ENCODE measurements at places on chromosomes 13 and 19.

- DNase-seq: no peak
These were observed 13.6 kb downstream of the UBAC2 start for GRCh38 chr13:99214232-99214631.

DNA sequence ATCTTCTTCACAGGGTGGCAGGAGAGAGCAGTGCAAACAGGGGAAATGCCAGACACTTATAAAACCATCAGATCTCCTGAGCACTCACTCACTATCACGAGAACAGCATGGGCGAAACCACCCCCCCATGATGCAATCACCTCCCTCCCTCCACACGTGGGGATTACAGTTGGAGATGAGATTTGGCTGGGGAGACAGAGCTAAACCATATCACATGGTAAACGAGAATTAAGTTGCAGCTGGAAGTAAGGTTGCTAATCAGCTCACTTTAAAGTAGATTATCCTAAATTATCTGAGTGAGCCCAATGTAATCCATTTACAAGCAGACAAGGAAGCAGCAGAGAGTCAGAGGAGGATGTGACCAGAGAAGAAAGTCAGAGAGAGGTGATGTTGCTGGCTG lies 102.2 kb upstream of the IPO5 start:
- no peak for DNase-seq

DNA sequence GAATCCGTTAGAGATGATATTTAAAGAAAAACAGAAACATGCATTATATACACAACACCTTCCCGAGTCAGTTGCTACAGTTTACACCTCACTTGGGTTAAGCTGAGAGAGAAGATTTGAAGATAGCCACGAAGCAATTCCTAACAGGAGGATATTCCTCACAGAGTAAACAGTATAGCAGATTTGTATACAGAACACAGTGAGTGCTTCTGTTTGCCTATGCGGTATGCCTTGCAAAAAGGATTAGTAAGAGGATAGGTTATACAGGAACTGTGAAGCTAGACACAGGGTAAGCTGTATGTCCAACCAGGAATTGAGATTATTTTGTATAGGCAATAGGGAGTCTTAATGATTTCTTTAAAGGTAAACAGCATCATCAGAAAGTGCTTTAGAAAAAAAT lies 471.8 kb downstream of the LIG4 start:
- DNase-seq: no peak

DNA sequence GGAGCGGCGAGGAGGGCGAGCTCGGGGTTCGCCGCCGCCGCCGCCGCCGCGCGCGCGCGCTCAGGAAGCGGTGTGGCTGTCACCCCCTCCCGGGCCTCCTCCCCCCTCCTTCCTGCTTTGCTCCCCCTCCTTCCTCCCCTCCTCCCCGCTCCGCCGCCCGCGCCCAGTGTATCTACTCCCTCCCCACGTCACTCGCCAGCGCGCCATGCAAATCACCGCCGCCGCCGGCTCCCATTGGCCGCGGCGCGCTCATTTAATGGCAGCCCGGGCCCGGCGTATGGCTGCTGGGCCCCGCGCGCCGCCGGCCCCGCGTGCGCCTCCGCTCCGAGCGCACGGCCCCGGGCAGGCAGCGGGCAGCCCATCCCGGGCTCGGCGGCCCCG lies 335 bp upstream of the SOX1 start:
- no peak for DNase-seq

DNA sequence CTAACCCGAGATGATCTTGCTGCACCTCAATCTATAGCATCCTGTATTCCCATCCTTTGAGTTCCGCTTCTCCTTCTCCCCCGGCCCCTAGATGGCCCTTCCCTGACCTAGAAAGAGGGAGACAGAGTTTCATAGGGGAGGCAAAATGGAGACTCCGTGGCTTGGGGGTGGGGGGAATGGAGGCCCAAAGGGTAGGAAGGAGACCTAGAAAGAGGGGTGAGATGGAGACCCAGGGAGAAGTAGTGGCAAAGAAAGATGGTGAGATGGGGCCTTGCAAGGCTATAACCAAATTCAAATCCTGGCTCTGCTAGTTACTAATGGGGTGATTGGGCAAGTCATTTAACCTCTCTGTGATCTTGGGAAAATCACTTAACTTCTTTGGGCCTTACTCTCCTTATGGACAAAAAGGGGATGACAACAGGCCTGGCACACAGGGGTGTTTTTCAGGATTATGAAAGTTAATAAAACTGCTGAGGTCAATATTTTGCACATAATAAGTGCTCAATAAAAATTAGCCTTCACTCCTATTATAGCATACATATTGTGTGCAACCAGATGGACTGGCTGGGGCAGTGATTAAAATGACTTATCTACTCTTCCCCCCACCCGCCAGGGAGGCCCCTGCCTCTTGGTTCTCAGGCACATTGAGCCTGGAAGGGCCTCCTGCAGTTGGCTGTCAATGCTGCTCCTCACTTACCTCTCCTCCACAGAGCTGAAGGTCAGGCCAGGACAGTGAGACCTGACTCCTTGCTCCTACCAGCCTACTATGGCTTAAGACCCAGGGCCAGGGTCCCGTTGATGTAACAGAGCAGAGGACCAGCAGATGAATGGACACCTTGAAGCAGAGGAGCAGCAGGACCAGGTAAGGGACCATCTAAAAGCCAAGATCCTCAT lies 633 bp downstream of the SPHK2 start:
- DNase-seq: no peak

GRCh38 chr19:47156861-47157430 lies 26.3 kb downstream of the SAE1 start:
- DNase-seq: no peak

GRCh38 chr19:2334986-2335846 lies 6.7 kb downstream of the SPPL2B start:
- DNase-seq: no peak

GRCh38 chr13:51034906-51035305 lies 76.2 kb downstream of the C13orf42 start:
- no peak for DNase-seq

GRCh38 chr19:21322528-21322927 lies 6.7 kb downstream of the ZNF708 start:
- DNase-seq: no peak

GRCh38 chr13:110186231-110186855 lies 120.6 kb downstream of the COL4A1 start:
- no peak for DNase-seq

DNA sequence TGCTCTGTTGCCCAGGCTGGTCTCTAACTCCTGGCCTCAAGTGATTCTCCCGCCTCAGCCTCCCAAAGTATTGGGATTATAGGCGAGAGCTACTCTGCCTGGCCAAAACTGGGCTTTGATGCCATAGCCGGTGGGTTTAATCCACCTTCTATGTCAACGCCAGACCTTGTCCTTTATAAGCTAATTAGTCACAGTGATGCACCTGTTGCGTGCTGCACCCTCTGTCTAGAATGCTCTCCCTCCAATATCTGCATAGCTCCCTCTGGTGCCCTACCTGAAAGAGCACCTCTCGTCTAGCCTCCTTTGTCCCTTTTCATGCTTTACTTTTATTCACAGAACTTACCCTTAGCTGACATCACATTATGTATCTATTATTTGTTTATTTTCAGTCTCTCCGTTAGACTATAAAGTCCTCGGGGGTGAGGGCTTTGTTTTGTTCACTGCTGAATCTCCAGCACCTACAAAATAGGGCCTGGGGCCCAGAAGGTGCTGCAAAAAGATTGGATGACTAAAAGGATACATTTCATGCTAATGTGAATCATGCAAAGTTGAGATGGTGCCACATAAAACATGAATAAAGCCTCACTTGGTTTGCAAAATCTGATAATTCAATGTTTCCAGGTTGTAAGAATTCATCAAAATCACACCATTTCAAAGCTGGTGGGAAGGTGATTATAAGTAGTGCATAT lies 148.1 kb downstream of the USP12 start:
- DNase-seq: no peak

DNA sequence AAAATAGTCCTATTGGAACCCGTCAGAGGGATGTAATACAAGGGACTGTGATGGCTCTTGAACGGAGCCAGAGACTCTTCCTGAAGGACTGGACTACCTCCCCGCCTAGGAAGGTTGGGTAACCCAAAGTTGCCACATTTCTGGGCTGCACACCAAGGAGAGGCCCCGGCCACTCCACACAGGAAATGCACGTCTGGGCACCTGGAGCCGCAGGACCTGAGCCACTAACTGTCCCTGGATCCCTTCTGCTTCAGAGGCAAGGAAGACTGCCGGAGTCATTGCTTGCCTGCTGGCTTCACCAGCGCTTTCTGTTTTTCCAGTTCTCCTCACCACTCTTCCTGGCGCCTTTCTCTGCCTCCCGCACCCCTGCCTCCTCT lies 1.2 kb upstream of the FLT1 start:
- DNase-seq: no peak

- DNase-seq: no peak
These were observed 1221.1 kb downstream of the SLITRK1 start for GRCh38 chr13:82661126-82661525.

- DNase-seq: no peak
These were observed 776 bp downstream of the DNAJC3 start for GRCh38 chr13:95677564-95678266.

- DNase-seq: no peak
These were observed 20.8 kb downstream of the RANBP3 start for GRCh38 chr19:5957170-5957569.

GRCh38 chr13:99301913-99302636 lies 5.1 kb downstream of the GPR183 start:
- DNase-seq: no peak

DNA sequence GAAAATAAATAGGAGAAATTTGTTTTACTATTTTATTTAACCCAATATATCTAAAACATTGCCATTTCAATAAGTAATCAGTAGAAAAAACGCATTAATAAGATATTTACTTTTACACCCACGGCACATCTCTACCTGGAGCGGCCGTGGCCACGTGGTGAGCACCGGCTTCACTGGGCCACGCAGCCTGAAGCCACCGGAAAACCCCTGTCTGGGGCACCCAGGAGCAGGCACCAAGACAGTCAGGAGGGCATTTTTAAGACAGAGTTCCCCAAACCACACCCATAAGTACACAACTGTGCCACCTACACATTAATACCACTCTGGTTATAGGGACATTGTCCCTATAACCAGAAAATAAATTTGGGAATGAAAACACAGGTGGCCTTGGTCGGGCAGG lies 80.9 kb downstream of the SPACA7 start:
- DNase-seq: no peak

- DNase-seq: no peak
These were observed 278.9 kb downstream of the ZNF536 start for GRCh38 chr19:30651066-30651465.

DNA sequence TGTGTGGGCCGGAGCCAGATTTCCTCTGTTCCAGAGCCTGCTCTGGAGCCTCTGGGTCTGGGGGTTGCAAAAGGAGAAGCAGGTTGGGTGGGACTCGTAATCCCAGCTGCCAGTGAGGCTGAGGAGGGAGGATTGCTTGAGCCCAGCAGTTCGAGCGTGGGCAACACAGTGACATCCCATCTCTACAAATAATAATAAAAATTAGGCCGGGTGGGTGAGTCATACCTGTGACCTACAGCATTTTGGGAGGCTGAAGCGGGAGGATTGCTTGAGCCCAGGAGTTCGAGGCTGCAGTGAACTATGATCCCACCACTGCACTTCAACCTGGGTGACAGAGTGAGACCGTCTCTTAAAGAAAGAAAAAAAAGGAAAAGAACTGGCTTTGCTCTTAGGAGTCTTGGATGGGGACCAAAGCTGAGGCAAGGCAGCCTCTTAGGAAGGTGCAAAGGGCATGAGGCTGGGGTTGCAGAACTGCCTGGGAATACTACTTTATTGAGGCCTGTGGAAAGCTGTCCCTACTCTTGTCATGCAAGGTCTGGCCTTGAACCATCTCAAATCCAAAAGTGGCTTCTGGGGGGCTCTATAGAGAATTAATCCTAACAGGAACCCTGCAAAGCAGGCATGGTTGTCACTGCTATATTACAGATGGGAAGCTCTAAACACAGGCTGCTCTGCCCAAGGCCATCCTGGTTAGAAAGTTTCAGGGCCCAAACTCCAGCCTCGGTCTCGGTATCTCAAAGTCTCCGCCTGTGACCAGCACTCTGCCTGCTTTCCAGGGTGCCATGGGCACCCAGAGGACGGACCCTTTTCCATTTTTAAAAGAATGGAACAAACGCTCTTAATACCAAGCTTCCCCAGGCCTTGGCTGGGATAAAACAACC lies 880 bp upstream of the C19orf12 start:
- DNase-seq: no peak

DNA sequence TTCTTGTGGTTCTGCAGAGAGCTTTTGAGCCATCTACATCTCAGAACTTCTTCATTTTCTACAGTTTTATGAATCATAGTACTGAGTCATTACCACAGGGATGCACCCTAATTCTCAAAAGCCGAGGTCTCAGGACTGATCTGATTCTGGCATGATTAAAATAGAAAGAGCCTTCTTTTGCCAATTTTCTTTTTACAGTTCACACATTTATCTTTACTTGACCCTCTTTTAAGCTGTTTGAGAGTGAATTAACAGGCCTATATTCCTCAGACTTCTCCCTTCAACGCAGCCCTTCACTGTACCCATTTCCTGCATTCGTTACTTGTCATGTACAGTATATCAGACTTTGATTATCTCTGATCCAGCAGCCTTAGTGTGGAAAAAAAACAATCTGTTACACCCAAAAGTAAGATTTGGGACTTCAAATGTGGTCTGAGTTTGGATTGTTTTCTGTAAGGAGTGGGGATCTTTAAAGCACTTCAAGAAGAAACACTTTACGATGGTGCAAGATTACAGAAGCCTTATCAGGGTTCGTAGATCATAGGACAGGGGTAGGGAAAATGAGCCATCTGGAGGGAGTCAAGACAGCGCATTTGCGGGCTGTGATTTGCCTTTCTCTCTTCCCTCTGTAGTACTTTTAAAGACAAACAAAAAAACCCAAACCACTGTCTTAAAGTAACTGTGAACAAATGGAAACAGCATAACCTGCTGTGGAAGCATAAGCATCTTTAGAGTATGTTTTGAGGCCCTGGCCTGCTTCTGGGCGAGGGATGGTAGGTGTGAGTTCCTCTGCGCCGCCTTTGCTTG lies 15.3 kb upstream of the GPR183 start:
- DNase-seq: peak; percentile 27

- DNase-seq: no peak
These were observed 37.5 kb upstream of the ZNF254 start for GRCh38 chr19:24049537-24049936.

GRCh38 chr13:66849706-66850105 lies 380.4 kb downstream of the PCDH9 start:
- no peak for DNase-seq

DNA sequence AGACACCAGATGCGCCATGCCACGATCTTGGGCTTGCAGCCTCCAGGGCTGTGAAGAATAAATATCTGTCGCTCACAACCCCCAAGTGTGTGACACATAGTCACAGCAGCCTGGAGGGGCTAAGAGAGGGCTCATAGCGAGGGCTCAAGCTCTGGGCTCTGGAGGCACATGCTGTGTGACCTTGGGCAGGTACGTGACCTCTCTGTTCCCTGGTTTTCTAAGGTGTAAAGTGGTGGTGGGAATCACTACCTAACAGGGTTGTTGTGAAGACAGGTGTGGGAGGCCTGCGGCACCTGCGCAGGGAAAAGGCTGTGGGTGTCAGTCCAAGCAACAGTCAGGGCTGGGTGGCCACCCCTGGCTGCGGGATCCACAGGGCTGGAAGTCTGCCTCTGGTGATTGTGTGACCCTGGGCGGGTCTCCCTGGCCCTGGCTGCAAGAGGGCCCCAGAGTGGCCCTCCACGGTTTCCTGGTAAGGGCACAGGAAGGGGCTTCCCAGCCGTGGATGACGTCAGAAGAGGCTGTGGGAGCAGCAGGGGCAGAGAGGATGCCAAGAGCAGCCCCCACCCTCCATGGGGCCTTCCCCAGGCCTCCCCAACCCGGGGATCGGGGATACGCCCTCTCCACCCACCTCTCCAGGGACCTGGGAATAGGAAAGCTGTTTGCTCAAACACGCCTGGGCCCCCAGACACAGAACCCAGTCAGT lies 218.8 kb upstream of the SGCG start:
- DNase-seq: no peak
